ENCODE measurements at places on chromosomes 7 and 10.

DNA sequence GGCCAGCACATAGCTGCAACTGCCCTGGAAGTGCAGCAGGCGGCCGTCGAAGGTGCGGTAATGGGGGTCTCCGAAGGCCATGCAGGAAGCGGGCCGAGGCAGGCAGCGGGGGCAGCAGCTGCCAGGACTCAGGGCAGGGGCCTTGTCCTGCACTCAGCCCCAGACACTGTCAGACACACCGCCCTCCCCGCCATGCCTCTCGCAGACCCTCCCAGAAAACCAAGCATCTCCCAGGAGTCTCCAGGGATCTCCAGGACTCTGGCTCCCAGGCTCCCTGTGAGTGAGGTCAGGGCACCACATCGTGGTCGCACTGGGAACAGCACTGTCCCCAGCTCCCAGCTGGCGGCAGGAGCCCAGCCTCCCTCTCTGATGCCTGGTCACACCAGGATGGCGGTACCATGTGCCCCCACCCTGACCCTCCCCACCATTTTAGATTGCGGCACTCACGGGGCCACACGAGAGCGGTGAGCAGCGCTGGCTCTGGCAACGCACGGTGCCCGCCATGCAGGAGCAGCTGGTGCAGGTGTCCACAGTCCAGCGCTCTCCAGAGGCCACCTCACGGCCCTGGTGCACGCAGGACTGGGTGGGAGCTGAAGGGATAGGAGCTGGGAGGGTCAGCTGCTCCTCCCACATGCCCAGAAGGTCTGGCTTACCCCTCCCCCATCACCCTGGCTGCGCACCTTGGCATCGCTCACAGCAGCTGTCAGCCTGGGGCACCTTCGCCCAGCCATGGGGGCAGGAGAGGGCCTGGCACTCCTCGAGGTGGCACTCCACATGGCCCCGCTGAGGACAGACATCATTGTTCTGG lies 17.5 kb downstream of the ATP6V1F start:
- no peak for DNase-seq

- no peak for DNase-seq
These were observed 566 bp downstream of the ASNS start for GRCh38 chr7:97871659-97872024.

- no peak for DNase-seq
These were observed 24.0 kb downstream of the CNNM1 start for GRCh38 chr10:99353182-99353581.

DNA sequence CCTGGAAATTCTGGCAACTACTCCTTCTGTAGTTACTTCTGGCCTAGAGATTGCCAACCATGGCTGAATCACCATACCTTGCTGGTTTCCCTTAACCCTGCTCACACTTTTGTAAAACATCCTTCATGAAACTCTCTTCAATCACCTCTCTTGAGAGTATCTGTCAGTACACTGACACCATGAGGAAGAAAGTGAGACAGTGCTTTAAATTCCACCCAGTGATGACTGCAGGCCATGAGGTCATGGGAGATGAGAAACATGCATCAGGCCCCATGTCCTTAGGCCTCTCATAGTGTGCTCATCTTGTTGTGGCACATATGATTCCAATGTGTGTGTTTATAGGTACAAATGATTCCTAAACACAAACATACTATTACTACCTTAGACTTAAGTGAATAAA lies 24.6 kb upstream of the NAMPT start:
- DNase-seq: no peak

GRCh38 chr10:132855889-132856288 lies 69.9 kb upstream of the NKX6-2 start:
- no peak for DNase-seq

GRCh38 chr7:89728481-89728880 lies 425.8 kb upstream of the STEAP1 start:
- no peak for DNase-seq

GRCh38 chr7:142138996-142139395 lies 27.5 kb downstream of the MGAM2 start:
- DNase-seq: no peak

DNA sequence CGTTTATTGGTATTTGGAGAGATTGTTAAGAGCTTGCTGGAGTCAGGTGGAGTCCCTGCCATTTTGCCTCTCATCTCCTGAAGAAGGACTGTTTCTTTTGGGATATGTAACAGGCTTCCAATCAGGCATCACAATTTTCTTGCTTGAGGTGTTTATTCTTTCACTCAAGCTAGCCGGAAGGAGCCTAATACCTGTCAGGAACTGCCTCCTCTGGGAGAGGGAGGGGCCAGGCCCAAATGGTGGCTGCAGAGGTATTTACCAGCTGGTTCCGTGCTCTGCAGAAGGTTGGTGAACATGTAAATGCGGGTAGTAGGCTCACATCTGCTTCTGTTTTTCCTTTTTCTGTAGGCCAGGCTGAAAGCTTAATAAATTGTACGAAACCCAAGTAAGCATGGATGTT lies 114.0 kb downstream of the TCF7L2 start:
- DNase-seq: no peak

- DNase-seq: no peak
These were observed 24.9 kb downstream of the CYP2W1 start for GRCh38 chr7:1007901-1008300.

- no peak for DNase-seq
These were observed 140.4 kb upstream of the GDF10 start for GRCh38 chr10:47159361-47160260.

- no peak for DNase-seq
These were observed 8.7 kb upstream of the LRRTM3 start for GRCh38 chr10:66917104-66917503.

GRCh38 chr7:39720586-39720985 lies 97.2 kb downstream of the RALA start:
- no peak for DNase-seq

DNA sequence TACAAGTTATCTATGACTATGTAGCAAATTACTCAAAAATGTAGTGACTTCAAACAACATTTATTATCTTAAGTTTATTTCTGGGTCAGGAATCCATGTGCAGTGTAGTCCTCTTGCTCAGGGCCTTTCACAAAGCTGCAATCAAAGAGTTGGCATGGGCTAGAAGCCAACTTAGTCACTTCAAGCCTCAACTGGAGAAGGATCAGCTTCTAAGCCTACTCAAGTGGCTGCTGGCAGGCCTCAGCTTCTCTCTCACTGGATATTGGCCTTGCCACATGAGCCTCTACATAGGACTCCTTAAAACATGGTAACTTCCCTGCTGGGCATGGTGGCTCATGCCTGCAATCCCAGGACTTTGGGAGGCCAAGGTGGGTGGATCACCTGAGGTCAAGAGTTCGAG lies 5.0 kb upstream of the NFE2L3 start:
- DNase-seq: no peak

DNA sequence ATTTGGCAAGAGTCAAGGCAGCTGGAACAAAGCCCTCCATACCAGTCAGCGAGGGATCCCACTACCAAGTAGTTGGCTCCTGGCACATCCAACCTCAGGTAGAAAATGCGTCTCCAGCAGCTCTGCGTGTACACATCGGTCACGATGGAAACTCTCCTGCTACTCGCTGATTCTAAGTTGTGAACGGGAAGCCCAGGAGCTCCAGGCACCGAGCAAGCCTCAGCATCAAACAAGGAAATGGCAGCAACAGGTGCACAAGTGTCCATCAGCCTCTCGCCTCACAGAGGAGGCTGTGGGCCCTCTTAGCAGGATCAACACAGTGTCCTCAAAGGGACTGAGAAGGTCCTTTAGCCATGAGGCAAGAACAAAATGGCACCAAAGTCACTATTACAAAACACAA lies 127.0 kb downstream of the TCERG1L start:
- no peak for DNase-seq

- DNase-seq: no peak
These were observed 29.8 kb downstream of the PDGFA start for GRCh38 chr7:489876-490275.

DNA sequence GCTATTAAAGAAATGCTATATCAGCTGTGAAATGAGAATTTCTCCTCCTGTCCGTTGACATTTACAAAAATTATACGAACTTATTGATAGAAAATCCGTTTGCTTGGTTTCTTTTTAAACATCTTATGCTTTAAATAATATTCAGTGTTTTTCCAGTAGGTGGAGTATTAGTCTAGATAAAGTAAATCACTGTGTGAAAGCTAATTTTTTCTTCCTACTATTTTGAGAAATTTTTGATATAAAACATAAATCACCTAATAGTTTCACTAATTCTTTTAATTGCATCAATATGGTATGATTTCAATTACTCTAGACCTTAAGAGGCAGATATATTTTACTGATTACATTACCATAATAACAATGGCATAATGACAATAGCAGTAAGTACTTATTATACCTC lies 335.2 kb upstream of the C7orf33 start:
- no peak for DNase-seq

DNA sequence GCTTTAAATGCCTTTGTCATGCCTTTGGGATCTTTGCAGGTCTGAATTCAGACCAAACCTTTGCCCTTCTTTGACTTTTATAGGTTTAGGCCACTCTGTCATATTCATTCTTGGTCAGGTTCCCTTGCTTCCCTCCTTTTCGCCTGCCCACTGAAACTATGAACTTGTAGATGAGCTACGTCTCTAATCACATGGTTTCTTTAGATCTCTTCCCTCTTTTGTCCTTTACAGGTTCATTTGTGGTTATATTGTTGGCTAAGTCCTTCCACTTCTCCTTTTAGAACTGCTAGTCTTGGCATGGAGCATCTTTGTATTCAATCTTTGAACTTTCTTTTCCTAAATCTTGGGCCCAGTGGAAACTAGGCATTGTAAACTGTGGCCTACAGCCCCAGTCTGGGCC lies 104.0 kb upstream of the ZEB1 start:
- no peak for DNase-seq

GRCh38 chr7:130141161-130141883 lies 63.9 kb downstream of the TMEM209 start:
- DNase-seq: no peak

- DNase-seq: no peak
These were observed 11.7 kb downstream of the TMEM184A start for GRCh38 chr7:1544178-1544895.

GRCh38 chr10:49595713-49596492 lies 14.2 kb upstream of the SLC18A3 start:
- DNase-seq: no peak

DNA sequence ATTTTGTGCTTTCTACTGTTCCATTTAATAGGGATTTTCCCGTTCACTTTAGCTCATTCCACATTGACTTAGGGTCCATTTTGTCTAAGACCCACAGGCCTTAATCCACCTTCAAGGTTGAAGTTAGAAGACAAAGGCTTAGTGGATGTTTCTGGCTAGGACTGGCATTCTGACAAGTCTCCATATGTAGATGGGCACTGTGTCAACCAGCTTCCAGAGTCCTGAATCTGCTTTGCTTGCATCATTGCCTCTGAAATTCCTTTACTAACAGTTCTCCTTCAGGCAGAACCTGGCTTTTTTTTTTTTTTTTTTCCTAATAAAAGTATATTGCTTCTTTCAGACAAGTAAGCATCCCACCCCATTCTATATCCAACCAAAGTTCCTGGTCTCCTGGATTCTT lies 69.6 kb upstream of the PDCD4 start:
- DNase-seq: no peak
